ENCODE measurements at places on chromosomes 1 and 21.

GRCh38 chr1:45958317-45958716 lies 154.9 kb downstream of the MAST2 start:
- DNase-seq = no peak

- no peak for DNase-seq
Measured at GRCh38 chr1:184032930-184033418, 4.6 kb downstream of the COLGALT2 start.

DNA sequence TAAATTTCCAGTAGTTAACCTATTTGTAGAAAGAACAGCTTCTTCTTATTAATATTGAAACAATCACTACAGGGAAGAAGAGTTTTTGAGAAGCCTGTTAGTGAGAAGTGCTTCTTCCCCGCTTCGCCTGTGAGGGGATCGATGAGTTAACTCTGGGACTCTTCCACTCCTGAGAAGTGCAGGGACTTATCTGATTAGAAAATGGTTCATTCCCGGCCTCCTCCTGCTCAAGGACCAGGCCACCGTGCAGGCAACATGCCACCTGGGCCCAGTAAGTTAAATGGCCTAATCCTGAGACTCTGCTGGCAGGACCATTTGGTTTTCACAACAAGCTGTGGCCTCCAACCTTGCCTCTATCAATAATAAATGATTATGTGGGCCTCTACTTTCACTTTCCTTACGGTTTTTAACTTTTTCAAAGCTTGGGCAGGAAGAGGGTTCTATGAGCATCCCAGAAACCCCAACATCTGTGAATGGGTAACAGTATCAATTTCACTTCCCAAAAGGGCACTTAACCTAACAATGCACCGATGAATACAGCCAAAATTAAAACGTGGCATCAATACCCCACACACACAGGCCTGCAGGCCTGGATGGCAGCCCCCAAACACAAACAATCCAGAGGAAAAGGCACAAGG lies 33.1 kb downstream of the SIPA1L2 start:
- DNase-seq = no peak

GRCh38 chr1:57281324-57281723 lies 142.5 kb downstream of the DAB1 start:
- DNase-seq = no peak

GRCh38 chr1:53183095-53183990 lies 13.3 kb upstream of the CPT2 start:
- DNase-seq = no peak

GRCh38 chr1:171384496-171384895 lies 70.5 kb downstream of the FMO4 start:
- no peak for DNase-seq

- no peak for DNase-seq
Measured at GRCh38 chr1:19529664-19530063, 44.3 kb upstream of the CAPZB start.

DNA sequence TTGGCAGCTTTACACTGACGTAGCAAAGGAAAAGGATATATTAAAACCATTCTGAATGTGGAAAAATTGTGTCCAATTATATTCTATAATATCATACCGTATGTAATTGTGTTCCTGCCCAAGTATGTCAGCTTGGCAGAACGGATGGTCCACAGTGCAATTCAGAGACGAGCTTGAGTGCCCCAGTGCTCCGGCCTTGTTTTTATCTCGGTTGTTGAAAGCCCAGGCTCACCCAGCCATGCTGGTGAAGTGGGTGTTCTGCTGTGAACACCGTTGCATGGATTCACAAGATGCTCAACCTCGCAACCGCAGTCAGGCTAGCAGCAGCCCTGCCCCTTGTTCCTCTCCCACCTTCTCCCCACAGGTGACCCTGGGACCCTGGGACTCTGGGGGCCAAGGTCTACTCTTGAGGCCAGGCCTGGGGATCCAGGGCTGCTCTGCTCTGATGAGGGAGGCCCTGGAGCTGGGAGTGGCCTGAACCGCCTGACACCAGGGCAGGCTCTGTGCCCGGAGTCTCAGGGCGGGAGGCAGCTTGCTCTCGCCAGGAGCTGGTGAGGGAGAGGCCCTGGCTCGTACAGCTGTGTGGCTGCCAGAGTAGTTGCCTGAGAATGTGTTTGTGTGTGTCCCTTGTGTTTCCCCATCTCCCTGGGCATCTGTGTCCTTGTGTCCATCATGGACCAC lies 11.2 kb downstream of the PTPRF start:
- no peak for DNase-seq

DNA sequence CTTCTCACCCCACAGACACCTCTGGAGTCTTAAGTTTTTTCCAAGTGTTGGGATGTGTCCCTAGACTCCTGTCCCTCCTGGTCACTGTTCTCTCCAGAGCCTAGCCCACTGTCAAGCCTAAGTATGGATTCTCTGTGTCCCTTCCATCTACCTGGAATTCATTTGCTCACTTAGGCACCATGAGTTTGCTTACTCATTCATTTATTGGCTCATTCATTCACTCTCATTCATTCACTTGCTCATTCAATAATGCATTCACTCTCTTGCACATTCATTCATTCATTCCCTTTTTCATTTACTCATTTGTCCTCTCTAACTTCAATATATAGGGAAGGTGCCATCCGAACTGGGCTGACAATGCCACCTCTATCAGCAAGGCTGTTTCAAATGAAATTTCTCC lies 1.6 kb downstream of the S100A16 start:
- no peak for DNase-seq

DNA sequence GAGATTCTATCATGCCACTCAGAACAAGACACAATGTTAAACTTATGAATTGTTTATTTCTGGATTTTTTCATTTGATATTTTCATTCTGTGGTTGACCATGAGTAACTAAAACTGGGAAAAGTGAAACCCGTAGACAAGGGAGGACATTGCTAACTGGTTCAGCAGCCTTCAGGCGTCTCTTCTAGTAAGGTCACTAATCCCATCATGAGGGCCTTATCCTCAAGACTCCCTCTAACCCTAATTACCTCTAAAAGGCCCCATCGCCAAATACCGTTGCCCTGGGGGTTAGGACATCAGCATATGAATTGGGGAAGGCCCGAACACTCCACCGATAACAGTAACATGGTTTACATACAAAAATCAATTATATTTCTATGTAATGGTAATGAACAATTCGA lies 247.6 kb downstream of the TM2D1 start:
- DNase-seq = no peak
